ENCODE measurements at places on chromosomes 11 and 22.

DNA sequence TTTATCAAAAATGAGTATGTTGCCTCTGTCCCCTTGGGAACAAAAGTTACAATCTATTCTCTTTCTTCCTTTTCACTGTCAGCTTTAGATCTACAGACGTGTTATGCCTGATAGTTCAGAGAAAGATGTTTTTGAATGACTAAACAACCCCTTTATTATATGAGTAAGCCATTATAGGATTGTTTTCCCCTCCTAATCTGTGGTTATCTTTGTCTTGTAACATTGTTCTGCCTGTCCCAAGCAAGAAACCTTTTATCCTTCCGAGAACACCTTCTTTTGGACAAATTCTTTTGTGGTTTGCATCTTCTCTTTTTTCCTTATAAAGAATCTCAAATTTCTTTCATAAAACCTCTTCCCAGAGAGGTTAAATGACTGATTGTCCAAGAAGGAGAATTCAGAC lies 208.4 kb downstream of the DDX10 start:
- no peak for DNase-seq

GRCh38 chr22:43090130-43090789 lies 1.1 kb upstream of the TTLL1 start:
- DNase-seq = no peak

- no peak for DNase-seq
These were observed 18.9 kb downstream of the GDPD5 start for GRCh38 chr11:75506827-75507226.

DNA sequence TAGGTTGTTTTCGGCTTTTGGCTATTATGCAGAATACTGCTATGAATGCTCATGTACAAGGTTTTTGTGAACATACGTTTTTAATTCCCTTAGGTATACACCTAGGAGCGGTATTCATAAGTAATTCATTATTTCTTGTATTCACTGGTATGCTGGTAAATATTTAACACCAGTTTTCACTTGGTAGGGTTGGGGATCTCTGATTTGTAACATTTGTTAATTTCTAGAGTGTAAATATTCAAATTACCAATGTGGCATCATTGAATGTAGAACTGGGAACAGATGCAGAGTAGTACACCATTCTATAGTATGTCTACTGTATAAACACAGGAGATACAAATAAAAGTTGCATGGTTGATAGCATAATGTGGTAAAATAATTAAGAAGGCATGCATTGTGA lies 16.3 kb downstream of the GVQW3 start:
- no peak for DNase-seq

DNA sequence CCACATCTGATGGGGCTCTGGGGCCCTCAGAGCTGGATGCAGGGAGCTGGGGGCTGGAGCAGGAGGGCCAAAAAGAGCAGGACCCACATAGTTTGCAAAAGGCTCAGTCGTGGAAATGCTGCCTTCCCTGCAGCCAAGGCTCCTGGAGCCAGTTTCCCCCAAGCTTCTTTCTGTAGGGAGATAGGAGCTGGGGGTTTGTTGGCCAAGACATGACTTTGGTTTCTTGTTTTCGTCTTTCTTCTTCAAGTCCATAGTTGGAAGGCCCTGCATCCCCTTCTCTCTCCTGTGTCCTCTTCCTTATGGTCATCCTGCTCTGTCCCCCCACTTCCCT lies 36.3 kb downstream of the IGF2 start:
- DNase-seq = no peak

DNA sequence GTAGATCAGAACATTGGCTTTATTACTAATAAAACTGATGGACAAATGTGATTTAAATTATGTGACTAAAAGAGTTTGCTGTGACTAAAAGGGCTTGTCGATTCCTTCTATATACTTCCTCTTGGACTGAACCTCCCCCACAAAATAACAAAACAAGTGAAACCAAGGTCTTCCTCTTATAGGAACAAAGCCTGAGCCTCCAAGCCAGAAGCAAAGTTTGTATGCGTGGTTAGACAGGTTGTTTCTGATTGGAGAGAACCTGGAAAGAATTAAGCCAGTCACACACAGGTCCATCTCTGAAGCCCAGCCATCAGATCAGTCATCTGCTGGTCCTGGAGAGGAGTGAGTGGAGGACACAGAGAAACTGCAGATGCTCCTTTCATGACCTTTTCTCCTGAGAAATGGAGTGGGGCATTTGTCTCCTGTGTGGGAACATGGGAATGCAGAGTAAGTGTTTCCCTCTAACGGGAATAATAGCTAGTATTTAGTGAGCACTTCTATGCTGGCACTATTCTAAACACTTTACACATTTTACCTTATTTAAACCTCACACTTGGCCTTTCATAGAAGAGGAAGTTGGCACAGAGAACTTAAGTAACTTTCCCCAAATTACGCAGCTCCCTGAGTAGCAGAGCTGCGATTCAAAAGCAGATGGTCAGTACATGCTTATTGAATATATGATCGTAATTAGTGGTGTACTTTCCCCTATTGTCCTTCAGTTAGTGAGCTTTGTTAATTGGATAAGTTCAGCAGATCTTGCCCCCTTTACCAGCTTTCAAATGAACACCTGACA lies 77.1 kb downstream of the UVRAG start:
- no peak for DNase-seq

DNA sequence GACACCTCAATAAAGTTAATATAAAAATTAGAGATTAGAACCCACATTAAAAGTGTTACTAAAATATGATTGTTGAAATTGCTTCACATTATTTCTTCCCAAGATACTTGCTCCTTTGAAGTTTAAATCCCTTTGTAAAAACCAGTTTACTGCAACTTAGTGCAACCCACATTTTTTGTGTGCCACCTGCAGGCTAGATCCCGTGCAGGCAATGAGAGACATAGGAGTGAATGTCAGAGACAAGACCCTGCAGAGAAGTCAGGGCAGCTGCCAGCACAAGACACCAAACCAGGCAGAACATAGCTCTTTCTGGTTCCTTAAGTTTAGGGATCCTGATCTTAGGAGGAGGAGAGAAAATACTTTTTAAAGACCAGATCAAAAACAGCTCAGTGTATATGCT lies 142.8 kb upstream of the MTNR1B start:
- DNase-seq = no peak

DNA sequence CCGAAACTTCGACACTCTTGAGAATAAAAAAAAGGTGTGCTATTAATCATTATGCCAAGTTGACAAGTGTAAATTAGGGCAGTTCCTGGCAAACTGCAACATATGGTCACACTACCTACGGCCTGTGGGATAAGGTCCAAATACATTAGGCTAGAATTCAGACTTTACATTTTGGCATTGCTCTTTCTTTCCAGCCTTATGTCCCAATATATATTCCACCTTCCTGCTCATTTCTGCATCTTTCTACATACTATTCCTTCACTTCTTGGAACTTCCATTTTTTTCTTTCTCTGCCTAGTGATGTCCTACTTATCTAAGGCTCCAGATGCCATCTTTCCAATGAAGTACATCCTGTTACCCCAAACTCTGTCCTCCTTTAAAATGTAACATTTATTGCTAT lies 577.2 kb downstream of the LRRC4C start:
- DNase-seq = no peak

GRCh38 chr11:112656772-112657428 lies 304.3 kb upstream of the NCAM1 start:
- DNase-seq = no peak

DNA sequence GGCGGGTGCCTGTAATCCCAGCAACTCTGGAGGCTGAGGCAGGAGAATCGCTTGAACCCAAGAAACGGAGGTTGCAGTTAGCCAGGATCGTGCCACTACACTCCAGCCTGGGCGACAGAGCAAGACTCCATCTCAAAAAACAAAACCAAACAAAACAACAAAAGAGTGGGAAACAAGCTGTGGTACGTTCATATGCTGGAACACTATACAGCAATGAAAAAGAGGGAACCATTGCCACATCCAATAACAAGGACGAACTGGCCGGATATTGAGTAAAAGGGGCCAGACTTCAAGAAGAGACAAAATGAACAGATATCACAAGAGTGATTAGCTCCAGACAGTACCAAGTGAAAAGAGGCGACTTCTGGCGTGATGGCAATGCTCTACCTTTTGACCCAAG lies 4.9 kb downstream of the MACROD1 start:
- DNase-seq = no peak

- DNase-seq = no peak
These were observed 1.5 kb downstream of the TBC1D10A start for GRCh38 chr22:30325065-30325720.

DNA sequence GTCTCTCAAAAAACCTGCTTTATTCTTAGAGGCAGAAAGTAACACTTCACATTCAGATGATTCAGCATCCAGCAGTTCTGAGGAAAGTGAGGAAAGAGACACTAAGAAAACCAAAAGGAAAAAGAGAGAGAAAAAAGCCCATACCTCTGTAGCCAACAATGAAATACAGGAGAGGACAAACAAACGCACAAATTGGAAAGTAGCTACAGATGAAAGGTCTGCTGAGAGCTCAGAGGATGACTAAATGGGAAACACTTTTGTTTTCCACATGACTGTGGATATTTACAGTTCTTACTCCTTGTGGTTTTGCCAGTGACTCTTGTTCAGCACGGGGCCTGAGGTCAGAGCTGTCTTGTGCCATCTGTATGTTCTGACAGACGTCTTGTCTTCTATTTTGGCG lies 3.8 kb downstream of the TIMM8B start:
- DNase-seq = no peak

DNA sequence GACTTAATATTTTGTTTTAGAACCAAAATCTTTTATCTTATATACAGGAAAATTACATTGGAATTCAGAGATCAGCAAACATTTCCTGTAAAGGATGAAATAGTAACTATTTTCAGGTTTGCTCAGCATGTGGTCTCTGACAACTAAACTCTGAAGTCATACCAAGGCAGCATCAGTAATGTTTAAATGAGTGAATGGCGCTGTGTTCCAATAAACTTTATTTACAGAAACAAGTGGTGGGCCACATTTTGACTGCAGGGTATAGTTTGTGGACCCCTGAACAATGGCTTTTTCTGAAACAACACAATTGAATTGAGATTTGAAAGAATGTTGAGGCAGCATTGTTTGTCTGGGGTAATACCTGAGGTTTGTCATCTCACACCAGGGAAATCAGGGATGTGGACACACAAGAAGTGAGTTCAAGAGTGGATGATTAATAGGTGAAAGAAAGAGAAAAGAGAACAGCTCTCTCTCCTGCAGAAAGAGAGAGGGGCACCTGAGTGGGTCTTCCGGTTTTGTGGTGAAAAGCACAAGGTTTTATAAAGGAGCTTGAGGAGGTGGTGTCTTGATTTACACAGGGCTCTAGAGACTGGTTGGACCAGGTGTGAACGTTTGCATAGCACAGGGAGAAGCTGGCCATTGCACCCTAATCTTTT lies 113.5 kb upstream of the VPREB1 start:
- no peak for DNase-seq

DNA sequence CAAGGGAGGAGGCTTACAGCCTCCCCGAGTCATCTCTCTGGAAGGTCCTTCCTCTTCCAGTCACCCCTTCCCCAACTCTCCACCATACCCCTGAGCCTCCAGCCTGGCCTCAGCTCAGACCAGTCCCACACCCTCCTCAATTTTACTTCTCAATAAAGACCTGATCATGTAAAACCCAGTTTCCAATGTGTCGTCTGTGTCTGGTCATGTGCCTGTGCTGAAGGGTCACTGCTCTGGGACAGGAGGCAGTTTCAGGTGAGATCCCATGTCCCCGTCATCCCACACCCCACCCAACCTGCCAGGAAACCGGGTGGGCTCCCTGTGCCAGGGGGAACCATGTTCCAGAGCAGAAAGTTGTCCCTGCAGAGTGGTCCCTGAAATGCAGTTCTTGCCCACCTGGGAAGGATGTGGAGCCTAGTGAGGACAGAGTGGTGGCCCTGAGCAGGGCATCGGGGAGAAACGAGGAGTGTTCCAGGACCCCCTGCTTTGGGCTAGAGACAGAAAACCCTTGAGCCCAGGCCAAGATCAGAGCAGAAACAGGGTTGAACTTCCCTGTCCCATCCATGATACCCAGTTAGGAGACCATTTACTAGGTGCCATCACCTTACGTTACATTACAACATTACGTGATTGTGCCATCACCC lies 19.4 kb downstream of the IGLL5 start:
- no peak for DNase-seq

GRCh38 chr11:74037309-74037708 lies 28.4 kb upstream of the UCP3 start:
- DNase-seq = no peak

GRCh38 chr11:121293288-121293594 lies 670 bp downstream of the SC5D start:
- DNase-seq = no peak

- no peak for DNase-seq
These were observed 67.8 kb downstream of the RBFOX2 start for GRCh38 chr22:35960854-35961253.
